ENCODE measurements at places on chromosomes 7 and 10.

- no peak for DNase-seq
Measured at GRCh38 chr7:27149842-27150567, 2.4 kb downstream of the HOXA3 start.

DNA sequence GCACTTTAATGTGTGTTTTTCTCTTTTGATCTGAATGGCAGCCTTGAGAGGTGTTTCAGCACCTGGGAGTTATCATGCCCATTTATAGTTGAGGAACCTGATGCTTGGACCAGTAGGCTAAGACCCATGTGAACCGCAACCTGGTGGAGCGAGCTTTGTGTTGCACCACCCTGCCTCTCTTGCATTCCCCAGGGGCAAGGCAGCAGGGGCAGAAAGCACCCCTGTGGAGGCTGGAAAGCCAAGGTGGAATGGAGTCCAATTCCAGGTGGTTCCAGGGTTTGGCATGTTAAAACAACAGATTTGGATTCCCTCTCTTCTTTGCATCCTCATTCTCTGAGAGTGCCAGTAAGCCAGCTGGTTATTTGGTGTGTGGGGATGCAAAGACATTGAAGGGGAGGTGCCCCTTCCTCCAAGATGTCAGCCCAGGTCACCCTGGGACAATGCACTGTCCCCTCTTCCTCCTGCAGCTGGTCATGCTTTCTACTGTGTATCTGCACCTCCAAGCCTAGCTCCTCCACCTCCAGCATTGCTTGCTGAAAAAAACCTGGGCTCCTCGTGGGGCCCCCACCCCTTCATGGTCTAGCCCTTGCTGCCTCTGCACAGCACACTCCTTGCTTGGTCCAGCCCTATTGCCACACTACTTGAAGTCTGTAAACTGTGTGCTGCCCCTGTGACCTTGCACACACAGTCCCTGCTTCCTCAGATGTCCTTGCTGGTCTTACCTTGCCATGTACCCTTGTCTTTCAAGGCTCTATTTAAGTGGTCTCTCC lies 5.6 kb upstream of the CDH23 start:
- no peak for DNase-seq

DNA sequence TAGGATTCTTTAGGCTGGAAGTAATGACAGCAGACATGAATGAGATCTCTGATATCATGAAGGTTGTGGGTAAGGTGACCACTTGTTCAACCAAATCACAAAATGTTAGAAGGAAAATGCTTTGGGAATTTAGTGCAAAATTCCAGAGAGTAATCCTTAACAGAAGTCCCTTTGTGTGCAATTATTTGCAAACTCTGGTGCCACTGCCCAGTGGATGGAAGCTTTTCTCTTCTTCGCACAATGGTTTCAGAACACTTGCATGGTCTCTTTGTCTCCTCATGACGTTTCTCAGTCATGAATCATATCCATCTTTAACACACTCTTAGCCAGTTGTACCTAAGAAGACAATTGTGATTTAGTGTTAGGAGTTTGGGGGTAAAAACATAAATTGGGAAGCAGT lies 570.4 kb upstream of the ANKRD30A start:
- DNase-seq, result no peak

- DNase-seq, result no peak
Measured at GRCh38 chr7:142301299-142301698, 43.4 kb upstream of the PRSS58 start.

GRCh38 chr10:32938554-32939061 lies 19.4 kb downstream of the ITGB1 start:
- no peak for DNase-seq

DNA sequence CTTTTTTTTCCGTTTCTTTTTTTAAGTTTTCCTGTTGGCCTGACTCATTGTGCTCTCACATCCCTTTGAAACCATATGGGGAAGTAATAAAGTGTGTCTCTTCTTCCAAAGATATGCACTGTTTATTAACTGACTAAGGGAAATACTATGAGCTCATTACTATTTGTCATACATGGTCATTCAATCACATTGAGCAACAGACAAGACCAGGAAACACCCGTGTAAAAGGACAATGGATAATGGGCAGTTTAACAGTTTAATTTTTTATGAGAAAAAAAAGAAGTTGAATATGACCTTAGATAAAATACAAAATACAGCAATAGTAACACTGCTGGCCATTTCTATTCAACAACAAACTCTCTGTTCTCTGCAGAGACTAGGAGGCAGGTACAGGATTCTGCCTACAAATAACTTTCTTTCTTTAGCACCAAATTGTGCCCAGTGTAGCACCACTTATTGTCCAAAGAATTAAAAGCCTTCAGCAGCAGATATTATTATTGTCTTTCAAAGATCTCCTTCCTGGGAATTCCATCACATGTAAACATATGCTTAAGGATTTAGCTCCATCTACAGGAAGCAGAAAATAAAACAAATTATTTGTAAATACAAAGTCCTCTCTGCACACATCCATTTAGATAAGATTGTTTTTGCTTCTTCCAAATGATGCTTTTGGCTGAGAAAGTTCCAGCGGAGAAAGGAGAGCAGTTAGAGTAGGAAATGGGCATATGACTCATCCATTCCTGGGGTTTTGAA lies 55.0 kb upstream of the AKR1E2 start:
- no peak for DNase-seq

DNA sequence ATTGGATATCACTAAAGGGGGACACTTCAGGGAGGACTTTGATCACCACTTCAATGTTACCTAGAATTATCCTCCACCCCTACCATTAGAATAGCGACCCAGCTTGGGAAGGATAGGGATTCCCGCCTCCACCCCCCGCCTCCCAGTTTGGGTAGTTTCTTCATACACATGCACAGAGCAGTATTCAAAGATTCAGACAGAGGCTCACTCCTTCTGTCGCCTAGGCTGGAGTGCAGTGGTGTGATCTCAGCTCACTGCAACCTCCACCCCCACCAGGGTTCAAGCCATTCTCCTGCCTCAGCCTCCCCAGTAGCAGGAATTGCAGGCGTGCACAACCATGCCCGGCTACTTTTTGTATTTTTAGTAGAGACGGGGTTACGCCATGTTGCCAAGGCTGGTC lies 1166.1 kb downstream of the TYW1 start:
- no peak for DNase-seq

DNA sequence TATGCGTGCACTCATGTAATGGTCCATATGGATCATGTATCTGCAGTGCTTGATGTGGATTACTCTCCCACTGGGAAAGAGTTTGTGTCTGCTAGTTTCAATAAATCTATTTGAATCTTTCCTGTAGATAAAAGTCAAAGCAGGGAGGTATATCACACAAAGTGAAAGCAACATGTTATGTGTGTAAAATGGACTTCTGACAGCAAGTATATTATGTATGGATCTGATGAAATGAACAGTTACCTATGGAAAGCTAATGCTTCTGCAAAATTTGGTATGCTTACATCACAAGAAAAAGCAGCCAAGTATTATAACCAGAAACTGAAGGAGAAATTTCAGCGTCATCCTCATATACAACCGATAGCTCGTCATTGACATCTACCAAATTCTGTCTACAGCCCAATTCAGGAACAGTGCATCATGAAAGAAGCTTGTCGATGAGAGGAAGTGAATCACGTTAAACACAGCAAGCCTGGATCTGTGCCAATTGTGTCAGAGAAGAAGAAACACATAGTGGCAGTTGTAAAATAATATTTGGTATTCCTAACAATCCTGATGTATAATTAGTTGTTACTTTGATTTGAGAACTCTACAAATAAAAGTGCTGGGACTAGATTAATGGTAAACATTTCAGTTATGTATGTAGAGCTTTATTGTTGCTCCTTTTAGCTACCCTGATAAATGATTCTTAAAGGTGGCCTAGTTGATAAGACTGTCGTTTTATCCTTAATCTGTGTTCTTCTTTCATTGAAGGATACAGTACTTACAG lies 14.2 kb upstream of the SYPL1 start:
- DNase-seq, result peak; percentile 41

- peak; percentile 74 for DNase-seq
Measured at GRCh38 chr10:101014230-101014884, 14.7 kb downstream of the LZTS2 start.

DNA sequence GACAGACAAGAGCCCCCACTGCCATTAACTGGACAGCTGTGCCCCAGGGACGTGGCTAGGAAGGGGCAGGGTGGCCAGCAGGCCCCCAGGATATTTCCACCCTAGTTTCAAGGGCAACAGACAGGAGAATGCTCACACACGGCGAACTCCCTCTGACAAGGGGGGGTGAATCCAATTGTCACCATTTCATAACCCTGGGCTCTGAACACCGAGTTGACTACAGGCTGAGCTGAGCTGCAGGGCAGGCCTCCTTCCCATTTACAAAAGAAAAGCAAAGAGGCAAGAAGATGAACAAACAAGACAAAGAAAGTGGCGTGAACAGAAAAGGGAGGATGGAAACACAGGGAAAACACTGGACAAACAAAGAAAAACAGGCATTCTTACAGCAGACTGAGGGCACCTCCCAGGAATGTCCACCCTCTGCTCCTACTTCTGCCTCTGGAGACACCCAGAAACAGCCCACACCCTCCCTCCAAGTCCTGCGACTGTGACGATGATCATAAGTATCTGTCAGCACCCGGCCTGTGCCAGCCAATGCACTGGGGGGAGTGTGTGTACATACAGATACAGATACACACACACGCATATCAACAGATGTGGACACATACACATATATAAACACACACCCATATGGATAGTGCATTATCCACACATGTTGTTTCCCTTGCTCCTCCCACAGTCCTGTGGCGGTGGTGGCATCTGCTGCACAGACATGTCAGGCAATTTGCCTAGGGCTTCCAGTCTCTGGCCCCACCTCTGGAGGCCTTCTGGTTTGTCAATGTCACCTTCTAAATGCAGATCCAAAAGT lies 66.2 kb downstream of the FAM53B start:
- DNase-seq, result no peak

DNA sequence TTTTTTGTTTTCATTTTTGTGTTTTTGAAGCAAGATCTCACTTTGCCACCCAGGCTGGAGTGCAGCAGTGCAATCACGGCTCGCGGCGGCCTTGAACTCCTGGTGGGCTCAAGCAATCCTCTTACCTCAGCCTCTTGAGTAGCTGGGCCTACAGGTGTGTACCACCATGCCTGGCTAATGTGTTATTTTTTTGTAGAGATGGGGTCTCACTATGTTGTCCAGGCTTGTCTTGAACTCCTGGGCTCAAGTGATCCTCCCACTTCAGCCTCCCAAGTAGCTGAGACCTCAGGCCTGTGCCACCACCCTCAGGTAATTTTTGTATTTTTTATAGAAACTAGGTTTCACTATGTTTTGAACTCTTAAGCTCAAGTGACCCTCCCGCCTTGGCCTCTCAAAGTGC lies 14.8 kb downstream of the PRKRIP1 start:
- DNase-seq, result no peak

- DNase-seq, result no peak
Measured at GRCh38 chr10:94299417-94299816, 63.3 kb downstream of the NOC3L start.

GRCh38 chr10:11379771-11380170 lies 231.7 kb downstream of the USP6NL start:
- DNase-seq, result no peak

DNA sequence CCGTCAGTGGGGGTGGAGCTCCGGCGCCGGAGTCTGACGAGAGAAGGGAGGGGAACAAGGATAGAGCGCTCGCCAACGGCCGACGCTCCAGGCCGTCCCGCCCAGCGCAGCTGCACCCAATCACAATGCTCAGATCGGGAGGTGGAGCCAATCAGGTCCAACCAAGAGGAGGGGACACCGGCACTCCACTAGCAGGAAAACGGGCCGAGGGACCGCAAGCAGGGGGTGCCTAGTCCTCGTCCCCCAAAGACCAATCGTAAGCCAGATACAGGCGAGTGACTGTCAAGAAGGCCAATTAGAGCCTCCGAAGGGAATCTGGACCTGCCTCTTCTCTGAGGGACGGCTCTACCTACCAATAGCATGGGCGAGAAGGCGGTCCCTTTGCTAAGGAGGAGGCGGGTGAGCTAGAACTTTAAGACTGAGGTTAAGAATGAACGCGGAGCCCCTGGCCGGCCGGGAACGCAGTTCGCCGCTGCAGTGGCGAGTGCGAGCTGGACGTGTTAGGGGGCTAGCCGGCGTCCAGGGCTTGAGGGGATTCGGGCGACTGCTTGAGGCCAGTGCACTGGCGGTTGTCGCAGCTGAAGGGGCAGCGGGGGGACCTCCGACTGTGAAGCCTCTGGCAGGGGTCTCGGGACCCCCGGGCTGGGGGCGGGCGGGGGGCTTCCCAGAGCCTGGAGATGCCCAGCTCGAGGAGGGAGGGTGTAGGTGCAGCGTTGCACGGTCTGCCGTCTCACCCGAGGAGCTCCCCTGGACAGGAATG lies at the start of gene FBXO24:
TSS of gene FBXO24 (plus strand) at position 63 of the 760 bp plus-strand sequence. CDS start at position 361, 298 bp downstream.
- peak; percentile 99 for DNase-seq

DNA sequence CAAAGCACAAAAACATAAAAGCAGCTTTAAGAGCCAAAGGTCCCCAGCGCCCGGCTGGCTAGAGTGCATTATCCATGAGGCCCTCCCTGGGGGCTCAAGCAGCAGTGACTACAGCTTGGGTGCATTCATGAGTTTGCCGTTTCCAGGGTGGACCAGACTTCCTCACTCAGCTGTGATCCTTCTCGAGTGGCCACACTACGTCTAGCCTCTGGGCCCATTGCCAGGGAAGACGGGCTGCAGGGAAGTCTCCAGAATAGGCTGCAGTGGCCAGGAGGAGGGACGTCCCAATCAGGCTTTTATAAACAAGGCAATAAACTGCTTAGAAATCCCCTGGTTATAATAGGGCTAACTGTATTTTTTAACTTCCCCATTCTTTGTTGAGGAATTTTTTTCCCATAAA lies 89.4 kb upstream of the C1QL3 start:
- no peak for DNase-seq

DNA sequence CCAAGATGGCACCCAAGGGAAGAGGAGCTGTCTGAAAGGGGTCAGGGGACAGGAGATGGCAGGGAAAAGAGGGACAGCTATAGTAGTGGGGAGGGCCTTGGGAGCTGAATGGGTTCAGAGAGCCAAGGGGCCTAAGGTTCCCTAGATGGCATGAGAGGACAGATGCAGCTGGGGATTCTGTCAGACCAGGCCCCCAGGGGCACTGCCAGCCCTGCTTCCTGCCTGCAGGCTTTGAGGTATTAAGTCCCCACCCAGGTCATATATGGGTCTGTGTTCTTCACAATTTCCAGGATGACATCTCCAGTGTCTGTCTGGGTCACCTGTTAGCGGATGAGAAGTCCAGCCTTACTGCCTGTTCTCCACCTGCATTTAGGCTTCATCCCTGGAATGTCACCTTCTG lies 56.7 kb downstream of the NEURL1 start:
- no peak for DNase-seq

- no peak for DNase-seq
Measured at GRCh38 chr7:47724335-47724982, 142.5 kb upstream of the TNS3 start.

DNA sequence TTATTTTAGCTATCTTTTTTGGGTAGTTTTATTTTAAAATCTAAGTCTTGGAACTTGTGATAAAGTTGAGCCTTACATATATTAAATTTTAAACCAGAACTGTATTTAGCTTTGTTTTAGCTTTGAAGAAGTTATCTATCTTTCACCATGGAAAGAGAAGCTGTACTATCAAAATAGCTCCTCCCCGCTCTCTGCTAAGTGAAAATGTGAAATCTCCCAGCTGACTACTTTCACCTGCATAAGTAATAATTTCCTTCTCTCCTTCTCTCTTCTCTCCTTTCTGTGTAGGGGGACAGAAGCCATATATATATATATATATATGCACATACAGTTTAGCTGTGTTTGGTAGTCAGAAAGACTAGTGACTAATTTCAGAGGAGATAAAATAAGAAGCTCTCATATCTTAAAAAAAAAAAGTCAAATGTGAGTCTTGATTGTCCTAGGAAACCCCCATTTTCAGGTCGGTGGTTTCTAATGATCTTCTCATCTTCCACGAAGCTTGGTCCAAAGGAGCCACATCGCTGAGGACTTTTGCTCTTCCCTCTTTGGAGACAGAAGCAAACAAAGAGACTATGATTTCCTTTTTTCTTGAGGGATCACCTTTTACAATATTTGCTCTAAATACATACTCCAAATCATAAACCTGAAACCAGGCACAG lies 30.6 kb upstream of the GDI2 start:
- no peak for DNase-seq

Measured in activated naive CD4-positive, alpha-beta T cell treated with anti-CD3 and anti-CD28 coated beads, Interleukin-2, amount 50 U/mL, for 16 hours (primary cell).